ENCODE measurements at places on chromosomes 7 and 10.

DNA sequence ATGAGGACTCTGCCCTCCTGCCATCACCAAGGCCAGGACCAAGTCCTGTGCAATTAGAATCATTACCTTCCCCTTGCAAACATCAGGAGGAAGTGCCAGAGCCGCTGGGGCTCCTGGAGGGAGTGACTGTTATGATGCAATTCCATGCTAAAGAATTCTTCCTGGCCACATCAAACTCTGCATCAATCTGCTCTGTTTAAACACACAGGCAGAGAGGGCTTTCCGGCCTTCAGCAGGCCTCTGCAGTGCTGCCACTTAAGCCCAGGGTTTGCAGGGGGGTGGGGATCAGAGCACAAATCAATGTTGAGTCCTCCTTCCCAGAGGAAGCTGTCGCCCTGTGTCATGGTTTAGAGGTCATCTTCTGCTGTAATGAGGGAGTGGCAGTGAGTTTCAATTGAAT, 58.1 kb downstream of the CTBP2 start:
- DNase-seq = no peak

GRCh38 chr10:103709341-103709920, 145.9 kb downstream of the SH3PXD2A start:
- no peak for DNase-seq

DNA sequence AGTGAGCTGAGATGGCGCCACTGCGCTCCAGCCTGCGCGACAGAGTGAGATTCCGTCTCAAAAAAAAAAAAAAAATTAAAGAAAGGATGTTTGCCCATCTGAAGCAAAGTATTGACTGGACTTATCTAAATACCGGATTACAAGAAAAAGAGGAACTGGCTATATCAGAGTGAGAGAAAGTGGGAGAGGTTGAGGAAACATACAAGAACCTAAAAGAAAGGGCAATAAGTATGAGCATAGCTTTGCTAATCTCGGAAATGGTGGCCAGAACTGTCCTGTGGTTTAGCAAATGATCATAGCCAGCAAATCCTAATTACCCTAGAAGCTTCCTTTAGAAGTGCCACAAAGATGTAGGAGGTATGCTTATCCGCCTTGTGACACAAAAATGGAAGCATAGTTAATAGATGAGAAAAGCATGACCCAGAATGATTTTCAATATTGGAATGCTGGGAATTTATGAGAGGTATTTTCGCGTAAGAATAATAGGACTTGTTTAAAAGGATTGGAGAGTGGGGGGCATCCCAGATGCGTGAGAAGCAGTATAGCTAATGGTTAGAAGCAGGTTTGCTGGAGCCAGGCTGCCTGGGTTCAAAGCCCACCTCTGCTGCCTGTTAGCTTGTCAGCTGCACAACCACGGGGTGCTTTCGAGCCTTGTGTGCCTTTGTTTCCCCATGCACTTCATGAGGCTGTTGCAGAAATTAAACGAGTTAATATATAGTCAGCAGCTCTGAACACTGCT, 1.2 kb upstream of the GTPBP4 start:
- no peak for DNase-seq

DNA sequence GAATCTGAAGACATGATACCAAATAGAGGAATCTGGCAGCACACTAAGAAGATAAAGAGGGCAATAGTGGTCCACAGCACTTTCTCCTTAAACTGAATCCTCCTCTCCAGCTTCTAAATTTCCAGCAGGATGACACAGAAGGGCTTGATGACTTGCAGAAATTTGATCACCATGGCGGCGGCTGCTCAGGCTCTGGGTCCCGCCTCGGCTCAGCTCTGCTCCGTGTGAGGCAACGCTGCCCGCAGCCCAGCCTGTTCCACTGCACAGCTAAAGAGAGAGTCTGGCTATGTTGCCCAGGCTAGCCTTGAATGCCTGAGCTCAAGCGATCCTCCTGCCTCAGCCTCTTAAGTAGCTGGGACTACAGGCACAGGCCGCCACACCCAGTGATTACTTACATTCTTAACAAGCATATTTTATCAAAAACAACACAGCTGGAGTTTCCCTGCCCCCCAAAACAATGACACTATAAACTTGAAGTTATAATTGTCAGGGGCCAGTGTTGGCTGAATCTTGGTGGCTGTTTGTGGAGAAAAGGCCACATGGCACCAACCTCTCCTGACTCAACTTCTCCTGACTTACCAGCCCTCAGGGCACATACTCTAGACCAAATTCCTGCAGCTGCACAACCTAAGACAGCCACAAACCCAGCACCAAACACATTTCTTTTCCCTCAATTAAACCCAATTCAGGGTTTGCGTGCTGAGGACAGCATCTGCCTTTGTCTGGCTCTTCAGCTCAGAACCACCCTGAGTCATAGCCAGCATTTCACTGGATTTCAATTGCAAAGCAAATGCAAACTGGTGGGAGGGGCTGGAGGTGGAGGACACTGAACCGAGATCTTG, 11.6 kb upstream of the TNPO3 start:
- DNase-seq = no peak

DNA sequence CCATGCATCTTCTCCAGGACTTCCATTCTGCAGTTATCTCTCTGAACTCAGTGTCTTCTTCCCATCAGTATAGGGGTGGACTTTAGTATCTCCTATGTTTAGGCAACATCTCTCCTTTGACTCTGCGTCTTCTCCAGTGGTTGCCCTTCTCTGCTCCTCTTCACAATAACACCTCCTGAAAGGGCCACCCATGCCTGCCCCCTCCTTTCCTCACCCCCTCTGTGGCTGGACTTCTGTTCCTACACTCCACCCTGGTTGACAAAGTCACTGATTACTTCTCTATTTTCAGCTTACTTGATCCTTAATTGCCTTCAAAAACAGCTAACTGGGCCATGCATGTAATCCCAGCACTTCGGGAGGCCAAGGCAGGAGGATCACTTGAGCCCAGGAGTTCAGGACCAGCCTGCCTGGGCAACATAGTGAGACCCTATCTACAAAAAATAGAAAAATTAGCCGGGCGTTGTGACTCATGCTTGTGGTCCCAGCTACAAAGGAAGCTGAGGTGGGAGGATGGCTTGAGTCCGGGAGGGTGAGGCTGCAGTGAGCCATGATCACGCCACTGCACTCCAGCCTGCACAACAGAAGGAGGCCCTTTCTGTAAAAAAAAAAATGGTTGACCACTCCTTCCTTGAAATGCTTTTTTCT, 13.7 kb downstream of the SRGN start:
- DNase-seq = no peak

DNA sequence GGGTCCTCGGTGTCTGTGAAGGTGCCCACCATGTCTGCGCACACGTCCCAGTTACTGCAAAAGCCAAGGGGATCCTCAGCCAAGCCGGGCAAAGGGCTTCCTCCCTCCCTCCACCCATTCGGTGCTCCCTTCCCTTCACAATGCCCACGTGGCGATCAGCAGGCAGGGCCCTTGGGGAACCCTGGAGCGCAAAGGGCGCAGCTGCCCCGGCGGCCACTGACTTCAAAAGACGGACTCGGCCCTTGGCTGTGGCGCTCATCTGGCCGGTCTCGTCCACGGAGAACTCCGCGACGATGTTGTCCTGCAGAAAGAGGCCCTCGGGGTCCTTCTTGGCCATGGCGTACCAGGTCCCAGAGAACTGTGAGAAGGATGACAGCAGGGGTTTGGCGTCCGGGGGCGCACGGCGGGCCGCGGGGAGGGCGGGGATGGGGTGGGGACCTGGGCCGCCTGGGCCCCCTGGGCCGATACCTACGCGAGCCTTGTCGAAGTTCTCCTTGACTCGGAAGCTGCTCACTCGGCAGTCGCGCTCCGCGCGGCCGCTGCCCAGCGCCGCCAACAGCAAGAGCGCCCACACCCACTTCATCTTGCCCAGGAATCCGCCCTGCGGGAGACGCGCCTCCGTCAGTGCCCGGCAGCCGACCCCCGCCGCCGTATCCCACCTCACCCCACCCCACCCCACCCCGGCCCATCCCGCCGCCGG, 439 bp downstream of the RBP4 start:
- peak; percentile 64 for DNase-seq

DNA sequence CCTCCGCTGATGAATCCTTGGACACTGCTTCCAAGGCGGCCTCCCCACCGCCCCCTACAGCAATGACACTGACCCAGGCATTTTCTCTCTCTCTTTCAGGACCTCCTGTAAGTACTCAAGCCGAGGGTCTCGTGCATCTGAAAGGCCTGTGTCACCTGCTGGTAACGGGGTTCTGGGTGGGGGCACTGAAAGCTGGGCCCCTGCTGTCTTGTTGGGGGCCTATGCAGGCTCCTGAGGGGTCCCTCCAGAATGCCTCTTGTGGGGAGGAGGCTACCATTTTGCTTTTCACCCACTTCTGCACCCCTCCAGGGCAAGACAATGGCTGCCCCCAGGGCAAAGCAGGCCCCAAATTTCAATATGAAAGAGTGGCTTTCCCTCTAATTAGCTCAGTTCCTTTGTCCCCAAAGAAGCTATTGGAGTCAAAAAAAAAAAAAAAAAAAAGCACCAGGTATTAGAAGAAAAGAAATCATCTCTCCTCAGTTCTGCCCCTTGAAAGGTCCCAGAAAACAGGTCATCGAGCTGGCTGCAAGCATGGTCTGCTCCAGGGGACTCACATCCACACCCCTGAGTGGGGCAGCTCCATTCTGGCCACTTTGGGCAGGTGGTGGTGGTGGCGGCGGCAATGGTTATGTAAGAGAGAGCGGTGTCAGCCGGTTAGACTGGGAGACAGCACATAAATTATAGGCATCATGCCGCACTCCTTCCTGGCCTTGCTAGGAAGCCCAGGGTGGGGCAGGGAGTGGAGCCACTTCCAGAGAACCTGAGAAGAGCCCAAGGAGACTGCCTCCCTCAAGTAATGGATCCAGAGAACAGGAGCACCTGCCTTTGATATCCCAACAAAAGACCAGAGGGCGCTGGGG, 66.2 kb downstream of the COL13A1 start:
- no peak for DNase-seq

DNA sequence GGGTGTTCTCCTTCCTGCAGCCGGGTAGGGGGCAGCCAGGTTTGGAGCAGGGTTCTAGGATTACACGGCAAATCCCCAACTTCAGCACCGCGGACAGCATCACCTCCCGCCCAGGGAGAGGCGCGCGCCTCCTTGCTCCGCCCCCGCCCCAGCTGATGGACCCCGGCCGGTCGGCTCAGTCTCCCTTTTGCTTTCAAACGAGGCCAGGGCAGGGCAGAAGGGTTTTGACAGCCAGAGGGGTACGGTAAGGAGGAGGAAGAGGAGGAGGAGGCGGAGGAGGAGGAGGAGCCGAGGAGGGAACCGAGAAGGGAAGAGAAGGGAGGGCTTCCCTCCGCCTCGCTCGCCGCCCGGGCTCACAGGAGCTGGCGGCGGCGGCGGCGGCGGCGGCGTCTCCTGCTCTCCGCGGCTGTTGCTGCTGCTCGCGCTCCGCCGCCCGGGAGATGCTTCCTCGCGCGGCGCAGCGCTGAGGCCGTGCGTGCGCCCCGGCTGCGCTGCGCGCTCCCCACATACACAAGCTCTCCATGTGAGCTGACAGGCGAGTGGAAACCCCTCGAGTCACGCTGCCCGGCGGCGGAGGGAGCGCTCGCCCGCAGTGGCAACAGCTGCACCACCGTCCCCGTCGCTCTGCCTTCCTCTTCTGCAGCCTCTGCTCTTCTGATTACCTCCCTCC, 615 bp upstream of the CNTNAP2 start:
- DNase-seq = peak; percentile 88

- no peak for DNase-seq
Measured at GRCh38 chr7:1015196-1016121, 28.9 kb upstream of the GPR146 start.

GRCh38 chr10:32379318-32379949, 32.5 kb upstream of the EPC1 start:
- peak; percentile 60 for DNase-seq

DNA sequence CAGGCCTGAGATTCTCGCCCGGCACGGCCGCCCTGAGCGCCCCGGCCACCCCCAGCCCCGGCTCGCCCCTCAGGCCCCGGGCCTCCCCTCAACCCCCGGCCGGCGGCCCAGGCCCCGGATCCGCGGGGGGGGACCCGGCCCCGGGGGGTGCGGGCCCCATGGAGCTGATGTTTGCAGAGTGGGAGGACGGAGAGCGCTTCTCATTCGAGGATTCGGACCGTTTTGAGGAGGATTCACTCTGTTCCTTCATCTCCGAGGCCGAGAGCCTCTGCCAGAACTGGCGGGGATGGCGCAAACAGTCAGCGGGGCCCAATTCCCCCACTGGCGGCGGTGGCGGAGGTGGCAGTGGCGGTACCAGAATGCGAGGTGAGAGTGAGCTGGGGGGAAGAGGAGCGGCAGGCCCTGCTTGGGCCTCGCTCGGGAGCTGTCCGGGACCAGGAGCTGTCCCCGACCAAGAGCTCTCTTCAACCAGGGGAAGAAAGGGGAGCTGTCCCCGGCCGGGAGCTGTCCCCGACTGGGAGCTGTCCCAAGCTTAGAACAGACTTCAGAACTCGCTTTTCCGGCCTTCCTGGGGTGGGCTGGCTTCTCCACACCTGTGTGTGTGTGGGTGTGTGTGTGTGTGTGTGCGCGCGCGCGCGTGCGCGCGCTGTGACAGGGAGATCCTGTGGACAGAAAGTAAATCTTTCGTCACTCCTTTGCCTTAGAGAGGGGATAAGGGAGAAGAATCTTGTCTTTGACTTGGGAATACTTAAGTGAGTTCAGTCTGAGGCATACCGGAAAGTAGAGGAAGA, 510 bp downstream of the ZSWIM8 start:
- peak; percentile 56 for DNase-seq

- peak; percentile 53 for DNase-seq
Measured at GRCh38 chr10:133257489-133258065, 19.1 kb downstream of the ADAM8 start.

DNA sequence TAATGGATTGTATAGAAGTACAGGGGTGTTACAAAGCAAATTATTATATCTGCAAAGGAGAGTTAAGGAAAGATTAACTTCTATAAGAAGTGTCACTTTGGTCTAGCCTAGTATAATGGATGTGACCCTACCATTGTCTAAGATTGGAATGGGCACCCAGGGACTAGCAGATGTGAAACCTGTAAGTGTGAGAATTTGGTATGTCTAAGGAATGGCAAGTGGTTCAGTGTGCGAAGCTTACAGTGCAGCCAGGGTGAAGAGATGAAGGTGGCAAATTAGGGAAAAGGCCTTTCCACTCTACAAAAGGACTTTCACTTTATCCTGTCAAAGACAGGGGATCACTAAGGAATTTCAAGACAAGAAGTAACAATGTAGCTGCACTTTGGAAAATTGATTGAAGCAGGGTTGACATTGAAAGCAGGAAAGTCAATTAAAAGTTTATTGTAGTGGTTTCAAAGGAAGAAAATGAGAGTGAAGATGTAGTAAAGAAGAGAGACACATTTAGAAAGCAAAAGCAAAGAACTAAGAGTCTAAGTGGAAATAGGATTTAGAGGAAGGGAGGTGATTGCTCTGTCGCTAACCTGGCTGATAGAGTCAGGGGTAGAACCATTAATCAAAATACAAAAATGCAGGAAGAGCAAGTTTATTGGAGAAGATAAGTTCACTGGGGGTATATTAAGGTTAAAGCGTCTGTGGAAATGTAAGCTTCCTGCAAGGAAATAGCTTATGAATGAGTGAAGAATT, 47.4 kb downstream of the KCND2 start:
- DNase-seq = no peak

GRCh38 chr10:82628373-82628772, 753.4 kb downstream of the NRG3 start:
- DNase-seq = no peak

GRCh38 chr10:84156768-84157167, 16.8 kb upstream of the GPR15LG start:
- peak; percentile 28 for DNase-seq
